COLO829 (cell line): ENCODE measurements at places on chromosomes 12 and 14.

DNA sequence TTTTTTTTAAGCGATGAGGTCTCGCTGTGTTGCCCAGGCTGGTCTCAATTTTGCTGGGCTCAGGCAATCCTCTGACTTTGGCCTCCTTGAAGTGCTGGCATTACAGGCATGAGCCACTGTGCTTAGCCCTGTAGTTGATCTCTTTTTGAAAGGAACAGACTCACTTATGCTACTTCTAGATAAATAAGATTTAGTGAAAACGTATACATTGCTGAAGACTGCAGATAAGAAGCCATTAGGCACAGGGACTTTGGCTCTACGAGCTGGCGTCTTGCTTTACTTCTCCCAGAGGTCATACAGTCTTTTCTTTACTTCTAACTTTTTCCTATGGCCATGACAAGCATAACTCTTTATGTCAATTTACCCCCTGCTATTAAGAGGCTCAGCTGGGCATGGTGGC, 9.4 kb downstream of the PTGR2 start:
- no peak for DNase-seq

GRCh38 chr12:117404203-117404853, 42.9 kb upstream of the NOS1 start:
- DNase-seq, result no peak

GRCh38 chr14:85702191-85702590, 172.2 kb downstream of the FLRT2 start:
- DNase-seq, result no peak

DNA sequence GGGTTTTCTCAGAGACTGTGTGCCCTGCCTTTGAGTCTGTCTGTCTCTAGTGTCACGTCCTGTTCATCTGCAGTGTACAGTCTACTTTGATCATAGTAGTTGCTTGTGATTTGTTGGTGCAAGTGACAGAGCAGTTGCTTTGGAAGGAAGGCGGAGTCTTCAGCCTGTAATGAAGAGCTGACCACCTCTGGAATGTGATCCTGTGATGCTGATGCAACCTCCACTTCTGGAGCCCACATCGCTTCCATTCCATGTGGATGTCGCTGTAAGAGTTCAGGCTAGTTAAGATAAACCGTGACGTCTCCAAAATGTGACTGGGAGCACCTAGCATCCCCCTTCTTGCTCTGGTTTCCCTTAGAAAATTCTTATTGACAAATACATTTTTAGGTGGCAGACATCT, 51.8 kb downstream of the PELI2 start:
- DNase-seq, result no peak

DNA sequence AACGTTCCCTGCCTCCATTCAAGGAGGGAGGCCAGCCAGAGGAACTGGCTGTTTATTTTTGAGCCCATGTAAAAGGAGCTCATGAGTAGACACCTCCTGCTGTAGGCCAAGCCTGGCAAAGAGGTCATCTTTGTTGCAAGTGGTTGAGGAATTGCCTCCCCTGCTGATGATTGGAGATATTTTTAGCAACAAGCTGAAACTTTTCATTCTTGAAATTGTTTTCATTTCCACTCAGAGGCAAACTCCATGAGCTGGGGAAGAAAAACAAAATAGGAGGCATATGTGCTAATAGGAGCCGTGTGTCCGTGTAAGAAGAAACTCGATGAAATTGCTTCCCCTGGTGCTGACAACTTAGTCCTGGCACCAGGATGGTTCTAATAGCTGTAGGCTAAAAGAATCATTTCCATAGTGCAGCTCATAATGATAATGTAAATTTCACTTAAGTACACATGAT, 440.1 kb upstream of the FAR2 start:
- no peak for DNase-seq
